Activated CD4-positive, alpha-beta T cell treated with anti-CD3 and anti-CD28 coated beads, Interleukin-2, Interleukin-6, amounts not matched to agents 100 ng/mL and 50 ng/mL, durations not matched to agents 16 hours and 8 hours (primary cell): ENCODE measurements at places on chromosomes 4 and X.

- peak; percentile 42 for DNase-seq
These were observed 268.5 kb downstream of the ARAP2 start for GRCh38 chr4:35975617-35976355.

- DNase-seq = no peak
These were observed 324.3 kb upstream of the ZCCHC13 start for GRCh38 chrX:73979551-73980131.

DNA sequence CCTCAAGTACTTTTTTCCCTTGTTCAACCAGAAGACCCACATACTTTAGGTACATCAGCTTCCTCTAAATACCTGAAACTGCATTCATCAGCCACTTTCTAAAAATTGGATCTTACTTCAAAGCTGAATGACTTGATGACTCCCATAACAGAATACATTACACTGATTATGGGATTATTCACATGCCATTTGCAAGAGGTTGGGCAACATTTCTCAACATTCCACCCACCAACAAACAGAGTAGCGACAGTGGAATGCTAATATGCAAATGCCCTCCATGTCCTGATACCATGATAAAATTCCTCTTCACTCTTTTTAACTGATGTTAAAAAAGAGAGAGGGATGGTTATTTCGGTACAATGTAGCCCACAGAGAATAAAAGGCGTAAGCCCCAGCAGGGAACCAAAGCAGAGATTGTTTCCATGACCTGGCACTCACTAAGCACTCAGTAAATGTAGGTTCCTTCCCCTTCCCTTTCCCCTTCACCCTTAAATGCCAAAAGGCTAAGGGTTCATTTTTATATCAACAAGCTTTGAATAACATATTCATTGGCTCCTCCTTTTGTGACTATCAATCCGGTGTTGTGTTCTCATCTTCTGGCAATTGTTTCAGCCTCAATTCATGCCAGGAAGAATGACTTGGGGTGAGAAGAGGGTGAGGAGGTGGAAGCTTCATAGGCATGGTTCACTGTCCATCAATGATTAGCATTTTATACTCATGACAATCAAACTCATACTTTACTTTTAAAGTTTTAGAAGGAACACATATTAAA lies 317.2 kb downstream of the DHX15 start:
- no peak for DNase-seq

GRCh38 chrX:136146614-136147314 lies 569 bp upstream of the FHL1 start:
- DNase-seq = peak; percentile 7

GRCh38 chr4:17055788-17056187 lies 157.3 kb upstream of the LDB2 start:
- no peak for DNase-seq
